ENCODE measurements at places on chromosomes 11 and 22. TPM values are rescaled to one million over a fixed set of nuclear protein-coding genes. Genes with fewer than 3 reads are reported as not detected.

The RIBC2 gene
- total RNA-seq, result not detected

The DBX1 gene
- not detected for total RNA-seq

The LAYN gene
- total RNA-seq, result 7.2 TPM

The SOX10 gene
- total RNA-seq, result not detected

The SHISA8 gene
- total RNA-seq, result not detected

The KLHDC7B gene
- total RNA-seq, result 1.0 TPM

The SLC22A8 gene
- total RNA-seq, result not detected
